Activated CD8-positive, alpha-beta T cell treated with anti-CD3 and anti-CD28 coated beads, Interleukin-2, amount 10 ng/mL, durations not matched to agents 7 days and 5 days (primary cell): ENCODE measurements at places on chromosomes 2 and 18. TPM values are rescaled to one million over a fixed set of nuclear protein-coding genes. Genes with fewer than 3 reads are reported as not detected.

- H3K27ac ChIP-seq: no peak overlapping the region
- H3K4me1 ChIP-seq: no peaks in the 10 kb centered on the region
- DNase-seq: no peak
- no peaks in the 10 kb centered on the region for H3K36me3 ChIP-seq
- no peaks in the 10 kb centered on the region for H3K27me3 ChIP-seq
These were observed 200.4 kb downstream of the CTNNA2 start for GRCh38 chr2:79713131-79713785.

The LHCGR gene
- total RNA-seq: not detected

The ANKRD29 gene
- not detected for total RNA-seq

GRCh38 chr18:57446322-57446721 lies 11.1 kb downstream of the ONECUT2 start:
- H3K27ac ChIP-seq: no peak overlapping the region
- H3K4me3 ChIP-seq: no peak overlapping the region
- H3K27me3 ChIP-seq: peaks cover 34% of the 10 kb centered on the region
- DNase-seq: no peak
- peaks cover 2% of the 10 kb centered on the region for H3K36me3 ChIP-seq

GRCh38 chr2:95316466-95317122 lies 19.4 kb downstream of the KCNIP3 start:
- no peaks in the 10 kb centered on the region for H3K4me1 ChIP-seq
- H3K27me3 ChIP-seq: no peaks in the 10 kb centered on the region
- no peak overlapping the region for H3K27ac ChIP-seq
- H3K36me3 ChIP-seq: no peaks in the 10 kb centered on the region
- no peak overlapping the region for H3K4me3 ChIP-seq

DNA sequence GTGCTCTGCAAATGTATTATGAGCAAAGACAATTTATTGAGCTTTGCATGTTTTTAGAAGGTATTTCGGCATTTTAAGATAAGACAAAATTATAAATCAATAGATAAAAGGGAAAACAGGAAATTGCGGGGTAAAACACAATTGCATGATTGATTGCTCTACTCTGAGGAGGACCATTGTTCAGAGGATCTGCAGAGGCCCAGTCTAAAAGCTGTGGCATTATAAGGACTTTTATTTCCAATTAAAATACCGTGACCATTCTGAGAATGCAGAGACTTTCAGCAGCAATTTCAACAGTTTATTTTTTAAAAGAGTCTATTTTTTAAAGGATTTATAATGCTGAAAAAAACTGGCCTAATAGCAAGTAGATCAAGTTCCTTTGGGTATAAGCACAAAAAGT lies 62.0 kb downstream of the TPGS2 start:
- peaks cover 2% of the 10 kb centered on the region for H3K27me3 ChIP-seq
- H3K27ac ChIP-seq: no peak overlapping the region
- no peak overlapping the region for H3K4me3 ChIP-seq
- H3K36me3 ChIP-seq: no peaks in the 10 kb centered on the region

- H3K4me1 ChIP-seq: no peaks in the 10 kb centered on the region
- DNase-seq: no peak
- H3K27me3 ChIP-seq: no peaks in the 10 kb centered on the region
- H3K36me3 ChIP-seq: no peaks in the 10 kb centered on the region
- H3K4me3 ChIP-seq: no peak overlapping the region
These were observed 72.3 kb upstream of the CPO start for GRCh38 chr2:206867006-206867405.

The LYPD6B gene
- total RNA-seq: not detected

DNA sequence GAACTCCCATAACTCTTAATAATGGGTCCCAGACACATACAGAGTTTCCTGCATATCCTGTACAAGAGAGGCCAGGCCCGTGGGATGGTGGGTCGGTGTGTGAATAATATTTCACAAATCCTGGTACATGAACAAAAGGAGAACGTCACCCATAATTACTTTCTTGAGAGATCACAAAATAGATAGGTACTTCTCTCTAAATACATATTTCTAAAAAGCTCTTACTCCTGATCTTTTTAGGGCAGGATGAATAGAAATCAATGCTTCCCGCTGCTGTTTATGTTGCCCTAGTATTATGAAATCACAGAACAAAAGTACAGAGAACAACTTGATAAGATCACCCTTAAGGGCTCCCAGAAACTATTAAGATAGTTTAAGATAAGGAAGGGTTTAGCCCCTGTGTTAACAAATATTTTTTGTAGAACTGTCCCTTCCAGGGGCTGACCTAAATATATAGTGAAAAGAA lies 5.4 kb downstream of the IRS1 start:
- peaks cover 45% of the 10 kb centered on the region for H3K36me3 ChIP-seq
- H3K4me1 ChIP-seq: peaks cover 77% of the 10 kb centered on the region
- no peak overlapping the region for H3K27ac ChIP-seq
- no peaks in the 10 kb centered on the region for H3K27me3 ChIP-seq

The CCDC148 gene
- total RNA-seq: 0.16 TPM
